ENCODE measurements at places on chromosomes 7 and 10.

GRCh38 chr7:19530852-19531251 is 178.0 kb downstream of the POLR1F start:
- no peak for DNase-seq

- no peak for DNase-seq
Observed at GRCh38 chr10:36388166-36388565, 737.2 kb upstream of the ANKRD30A start.

DNA sequence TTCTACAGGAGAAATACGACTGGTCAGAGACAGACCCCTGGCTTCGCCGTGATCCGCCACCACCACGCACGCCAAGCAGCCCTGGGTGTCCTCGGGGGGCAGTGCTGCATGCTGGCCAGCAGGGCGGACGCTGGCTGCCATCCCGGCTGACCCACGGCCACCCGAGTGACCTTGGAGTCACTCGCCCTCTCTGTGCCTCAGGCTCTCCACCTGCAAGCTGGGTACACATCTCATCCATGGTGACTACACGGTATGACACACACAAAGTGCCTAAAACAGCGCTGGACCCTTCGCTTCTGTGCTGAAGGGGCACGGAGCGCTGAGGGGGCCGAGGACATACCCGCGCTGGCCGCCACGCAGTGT is 62.0 kb upstream of the RNF32 start:
- no peak for DNase-seq

DNA sequence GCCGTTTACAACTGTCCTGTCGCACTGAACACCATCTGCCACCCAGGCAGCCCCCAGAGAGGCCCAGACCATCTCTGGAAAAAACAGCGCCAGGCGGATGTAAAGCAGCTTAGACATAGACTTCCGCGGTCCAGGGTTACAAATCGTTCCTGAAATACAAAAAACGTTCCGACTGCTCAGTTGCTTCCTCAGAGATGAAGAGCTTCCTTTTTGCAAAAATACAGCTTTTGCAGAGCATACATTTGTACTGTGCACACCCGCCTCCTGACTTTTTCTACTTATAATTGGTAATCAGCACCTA is 11.4 kb downstream of the DAGLB start:
- DNase-seq = no peak

DNA sequence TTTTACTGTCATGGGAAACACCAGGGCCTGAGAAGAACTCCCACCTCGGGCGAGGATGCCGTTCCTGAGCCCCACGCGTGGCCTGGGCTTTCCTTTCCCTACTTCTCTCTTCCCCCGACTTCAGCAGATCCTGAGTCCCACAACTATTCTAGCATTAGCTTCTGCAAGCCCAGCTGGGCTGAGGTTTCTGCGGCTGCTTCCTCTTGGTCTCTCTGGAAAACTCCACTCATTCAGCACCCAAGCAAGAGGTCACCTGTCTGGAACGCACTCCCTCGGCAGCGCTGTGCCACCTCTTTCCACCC is 761 bp upstream of the DOCK1 start:
- DNase-seq = no peak

- DNase-seq = no peak
Observed at GRCh38 chr10:132614431-132615340, 77.1 kb downstream of the INPP5A start.

DNA sequence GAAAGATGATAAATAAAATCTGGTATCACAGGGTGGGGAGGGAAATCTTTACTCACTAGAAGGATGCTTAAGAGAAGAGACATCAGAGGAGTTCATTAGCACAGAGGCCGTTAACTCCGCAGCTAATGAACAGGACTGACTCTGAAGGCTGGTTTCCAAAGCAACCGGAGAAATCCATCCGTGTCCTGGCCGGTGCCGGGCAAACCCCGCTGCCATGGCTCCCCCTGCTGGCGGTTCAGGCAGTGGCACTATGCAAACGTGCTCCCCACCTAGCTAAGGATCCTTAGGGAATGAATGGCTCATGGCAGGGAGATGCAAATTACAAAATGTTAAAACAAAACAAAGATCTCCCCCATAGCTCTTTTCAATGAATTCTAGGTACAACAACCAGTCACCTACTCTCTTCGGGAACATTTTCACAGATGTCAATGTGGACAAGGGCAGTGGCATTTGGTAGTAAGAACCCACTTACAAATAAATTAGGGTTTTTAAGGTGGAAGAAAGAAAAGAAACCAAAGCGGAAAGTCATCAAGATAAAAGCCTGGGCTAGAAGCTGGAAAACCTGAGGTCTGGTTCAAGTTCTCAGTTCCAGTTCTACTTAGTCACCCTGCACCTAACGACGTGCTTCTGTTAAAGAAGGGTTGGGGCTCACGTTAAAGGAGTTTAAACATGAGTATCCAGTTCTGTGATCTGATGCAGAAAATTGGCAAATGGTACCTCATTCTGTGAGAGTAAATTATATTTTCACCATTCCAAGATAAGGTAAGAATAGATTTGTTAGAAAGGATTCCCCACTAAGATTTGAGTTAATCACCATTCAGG is 138.2 kb downstream of the SVIL start:
- peak; percentile 50 for DNase-seq

DNA sequence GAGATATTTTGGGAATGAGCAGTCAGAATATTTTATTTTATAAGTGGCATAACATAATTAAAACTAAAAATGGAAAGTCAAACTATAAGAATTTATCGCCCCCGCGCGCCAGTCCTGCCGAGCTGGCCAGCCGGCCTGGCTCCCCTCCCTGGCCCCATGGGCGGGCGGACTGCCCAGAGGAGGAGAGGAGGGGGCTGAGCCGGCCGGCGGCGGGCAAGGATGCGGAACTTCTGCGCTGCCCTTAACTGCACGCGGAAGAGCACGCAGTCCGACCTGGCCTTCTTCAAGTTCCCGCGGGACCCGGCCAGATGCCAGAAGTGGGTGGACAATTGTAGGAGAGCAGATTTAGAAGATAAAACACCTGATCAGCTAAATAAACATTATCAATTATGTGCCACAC is 96.8 kb downstream of the DKK1 start:
- no peak for DNase-seq

DNA sequence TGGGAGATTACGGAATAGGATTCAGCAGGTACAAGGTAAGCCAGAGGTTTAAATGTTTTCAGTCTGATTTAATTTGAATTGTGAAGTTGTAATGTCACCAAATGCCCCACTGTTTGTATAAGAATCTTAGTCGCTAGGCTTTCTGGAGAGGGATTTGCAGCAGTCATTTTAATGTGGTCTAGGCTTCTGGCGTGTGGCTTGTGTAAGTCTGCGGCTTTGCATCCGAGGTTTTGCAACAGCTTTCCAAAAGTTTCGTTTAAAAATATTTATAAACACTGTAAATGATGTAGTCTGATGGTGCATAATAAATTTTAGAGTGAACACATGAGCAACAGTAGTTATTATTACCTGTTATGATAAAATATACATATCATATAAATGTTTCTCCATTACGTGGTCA is 26.1 kb upstream of the BHLHA15 start:
- DNase-seq = no peak

GRCh38 chr7:51154201-51154600 is 162.4 kb downstream of the COBL start:
- DNase-seq = no peak

GRCh38 chr10:118798231-118798662 is 43.5 kb upstream of the CACUL1 start:
- no peak for DNase-seq

DNA sequence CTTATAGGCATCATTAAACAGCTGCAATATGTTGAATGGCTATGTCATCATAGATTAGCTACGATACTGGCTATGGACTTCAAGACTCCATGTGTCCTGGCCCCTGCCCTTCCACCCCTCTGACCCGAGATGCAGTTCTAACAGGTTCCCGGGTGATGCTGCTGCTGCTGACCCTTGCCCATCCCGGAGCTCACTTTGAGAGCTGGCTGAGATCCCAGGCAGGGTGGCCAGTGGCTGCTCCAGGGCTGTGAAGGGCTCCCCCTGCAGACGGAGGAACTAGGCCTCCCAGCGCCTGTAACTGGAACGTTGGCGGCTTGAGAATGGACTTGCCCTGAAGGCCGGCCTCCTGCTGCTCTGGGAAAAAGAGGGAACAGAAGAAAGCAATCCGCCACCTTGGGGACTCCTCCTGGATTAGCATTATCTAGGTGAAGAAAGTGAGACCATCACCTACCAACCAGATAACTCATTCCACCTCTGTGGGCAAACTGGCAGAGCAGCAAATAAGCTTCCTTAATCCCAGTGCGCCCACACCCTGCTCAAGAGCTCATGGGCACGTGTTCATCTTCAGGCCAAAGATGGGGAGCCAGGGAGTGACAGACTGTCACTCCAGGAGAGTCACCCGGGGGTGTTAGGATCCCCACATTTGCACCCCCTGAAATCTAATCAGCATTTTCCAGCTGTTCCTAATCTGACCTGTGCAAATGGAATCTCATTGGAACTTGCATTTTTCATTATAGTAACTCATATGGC is 56.8 kb downstream of the PARP12 start:
- no peak for DNase-seq

GRCh38 chr10:60032723-60033122 is 126.4 kb upstream of the CCDC6 start:
- DNase-seq = peak; percentile 11

GRCh38 chr10:34523017-34523767 is 291.9 kb downstream of the PARD3 start:
- no peak for DNase-seq

GRCh38 chr7:16817536-16817935 is 12.7 kb upstream of the AGR2 start:
- DNase-seq = no peak

GRCh38 chr7:103123529-103123928 is 25.4 kb downstream of the NAPEPLD start:
- DNase-seq = no peak

DNA sequence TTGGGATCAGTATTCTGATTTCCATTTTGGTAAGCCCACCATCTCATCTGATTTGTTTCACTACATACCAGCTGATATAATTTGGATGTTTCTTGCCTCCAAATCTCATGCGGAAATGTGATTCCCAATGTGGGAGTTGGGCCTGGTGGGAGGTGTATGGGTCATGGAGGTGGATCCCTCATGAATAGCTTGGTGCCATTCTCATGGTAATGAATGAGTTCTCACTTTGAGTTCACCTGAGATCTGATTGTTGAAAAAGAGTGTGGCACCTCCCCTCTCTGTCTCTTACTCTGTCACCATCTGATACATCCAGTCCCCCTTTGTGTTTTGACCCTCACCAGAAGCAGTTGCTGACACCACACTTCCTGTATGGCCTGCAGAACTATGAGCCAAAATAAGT is 347.3 kb downstream of the ARL4A start:
- no peak for DNase-seq

DNA sequence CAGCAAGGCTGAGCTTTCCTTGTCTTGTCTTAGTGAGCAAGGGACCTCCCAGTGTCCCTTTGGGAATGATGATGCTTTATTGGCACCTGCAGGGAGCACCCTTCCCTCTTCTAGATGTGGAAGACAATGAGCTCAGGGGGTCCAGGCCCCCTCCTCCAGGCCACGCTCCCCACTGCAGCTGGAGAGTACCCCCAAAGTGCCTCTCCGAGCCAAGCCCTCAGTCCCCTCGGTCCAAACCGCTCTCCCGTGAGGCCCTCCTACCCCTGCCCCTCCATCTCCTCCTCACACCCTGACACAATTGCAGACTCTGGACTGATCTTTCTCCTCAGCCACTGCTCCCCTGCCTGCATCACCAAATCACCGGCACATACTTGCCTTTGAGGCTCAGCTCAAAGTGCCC is 16.7 kb downstream of the RBP3 start:
- DNase-seq = no peak

GRCh38 chr7:30937416-30937815 is 25.8 kb downstream of the AQP1 start:
- DNase-seq = no peak

- no peak for DNase-seq
Observed at GRCh38 chr10:56605051-56605450, 244.0 kb upstream of the ZWINT start.

DNA sequence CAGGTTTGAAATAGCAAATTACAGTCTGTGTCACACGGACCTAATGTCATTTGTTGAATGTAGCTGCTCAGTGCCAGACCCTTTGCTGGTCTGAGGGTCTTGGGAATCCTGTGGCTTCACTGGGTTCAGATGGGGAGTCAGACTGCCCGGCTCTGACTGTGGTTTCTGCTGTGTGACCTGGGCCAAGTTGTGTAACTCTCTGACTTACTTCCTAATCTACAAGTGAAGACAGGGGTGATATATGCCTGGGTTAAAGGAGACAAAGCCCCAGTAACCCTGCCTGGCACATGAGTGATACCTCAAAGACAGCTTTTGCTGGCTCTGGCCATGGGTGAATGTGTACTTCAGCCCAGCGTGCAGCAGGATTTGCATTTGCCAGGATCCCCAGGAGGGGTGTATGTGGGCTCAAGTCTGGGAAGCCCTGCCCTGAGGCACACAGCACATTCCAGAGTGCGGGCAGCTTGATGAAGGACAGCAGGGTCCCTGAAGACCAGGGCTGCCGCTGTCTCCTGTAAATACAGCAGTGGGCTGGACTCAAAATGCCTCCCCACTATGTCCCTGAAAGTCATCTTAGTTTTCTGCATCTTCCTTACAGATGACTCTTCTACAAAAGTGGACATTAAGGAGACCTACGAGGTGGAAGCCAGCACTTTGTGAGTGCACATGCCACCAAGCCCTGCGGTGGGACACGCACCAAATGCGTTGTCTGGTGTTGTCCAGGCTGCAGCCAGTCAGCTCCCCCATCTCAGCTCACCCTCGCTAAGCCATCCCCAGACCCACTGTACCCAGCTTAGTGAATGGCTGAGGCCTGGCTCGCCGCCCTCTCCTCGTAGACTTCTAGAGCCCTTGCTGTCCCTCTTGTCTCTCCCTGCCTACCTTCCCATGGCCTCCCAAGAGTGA is 16.4 kb downstream of the NACAD start:
- DNase-seq = no peak

DNA sequence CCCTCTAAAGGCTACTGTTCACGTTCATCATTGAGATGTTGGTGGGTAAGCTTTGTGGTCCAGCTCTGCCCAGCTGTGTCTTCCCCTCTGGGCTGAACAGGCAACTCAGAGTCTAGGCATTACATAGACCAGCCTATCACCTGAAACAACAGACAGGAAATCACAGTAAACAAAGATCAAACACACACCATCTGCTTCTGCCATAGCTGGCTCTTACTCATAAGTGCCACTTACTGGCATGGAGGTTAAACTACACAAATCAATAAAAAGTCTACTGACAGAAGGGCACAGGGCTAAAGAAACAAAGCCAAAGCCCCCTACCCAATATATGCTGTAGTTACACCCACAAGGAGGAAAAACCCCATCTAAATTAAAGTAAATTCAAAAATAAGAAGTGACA is 35.0 kb downstream of the SEPTIN14 start:
- DNase-seq = no peak

DNA sequence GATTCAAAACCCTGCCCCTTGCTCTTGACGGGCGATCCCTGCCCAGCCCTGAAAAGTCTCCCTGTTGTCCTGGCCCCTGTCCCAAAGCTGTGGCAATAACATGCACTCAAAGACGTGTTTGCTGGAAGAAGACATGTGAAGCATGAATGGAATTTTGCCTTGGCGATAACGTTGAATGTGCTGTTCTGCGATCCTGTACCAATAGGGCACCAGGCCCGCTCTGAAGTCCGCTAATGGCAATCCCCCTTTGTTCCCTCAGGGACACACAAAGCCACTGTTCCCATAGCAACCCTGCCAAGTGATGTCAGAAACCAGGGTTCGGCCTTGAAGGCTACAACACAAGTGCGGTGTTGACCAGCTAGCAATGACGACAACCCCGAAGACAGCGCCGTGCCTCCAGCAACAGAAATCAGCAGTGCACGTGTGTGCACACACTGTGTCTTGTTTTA is 284.6 kb downstream of the KLF6 start:
- DNase-seq = no peak

Measured in effector memory CD8-positive, alpha-beta T cell (primary cell).